ENCODE measurements at places on chromosomes 16 and 17. TPM values are rescaled to one million over a fixed set of nuclear protein-coding genes. Genes with fewer than 3 reads are reported as not detected.
A peak's percentile ranks its signal among the peaks of the same experiment; 100 is the strongest.

DNA sequence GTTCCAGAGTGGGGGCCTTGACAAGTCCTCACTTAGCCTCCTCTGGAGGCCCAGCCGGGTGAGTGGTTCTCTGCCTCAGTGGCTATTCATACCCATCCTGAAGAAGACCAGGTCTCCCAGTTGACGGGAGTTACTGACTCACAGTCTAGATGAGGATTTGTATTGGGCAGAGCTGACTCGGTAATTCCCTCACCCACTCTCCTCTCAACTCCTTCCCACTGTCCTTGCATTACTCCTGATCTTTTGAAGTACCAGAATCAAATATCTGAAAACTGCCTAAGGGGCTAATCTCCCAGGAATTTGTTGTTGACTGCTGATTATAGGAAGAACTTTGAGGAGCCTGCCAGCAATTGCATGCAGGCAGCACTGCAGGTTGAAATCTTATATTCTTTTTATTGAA is 14.2 kb downstream of the SAP30BP start:
- no peak for DNase-seq

PPM1E gene
- polyA plus RNA-seq = 0.58 TPM

TRAPPC2L gene
- 88.7 TPM for polyA plus RNA-seq

GRCh38 chr17:81245665-81246342 is 6.7 kb downstream of the NDUFAF8 start:
- DNase-seq = no peak

DHRS7C gene
- 4.4 TPM for polyA plus RNA-seq

DNA sequence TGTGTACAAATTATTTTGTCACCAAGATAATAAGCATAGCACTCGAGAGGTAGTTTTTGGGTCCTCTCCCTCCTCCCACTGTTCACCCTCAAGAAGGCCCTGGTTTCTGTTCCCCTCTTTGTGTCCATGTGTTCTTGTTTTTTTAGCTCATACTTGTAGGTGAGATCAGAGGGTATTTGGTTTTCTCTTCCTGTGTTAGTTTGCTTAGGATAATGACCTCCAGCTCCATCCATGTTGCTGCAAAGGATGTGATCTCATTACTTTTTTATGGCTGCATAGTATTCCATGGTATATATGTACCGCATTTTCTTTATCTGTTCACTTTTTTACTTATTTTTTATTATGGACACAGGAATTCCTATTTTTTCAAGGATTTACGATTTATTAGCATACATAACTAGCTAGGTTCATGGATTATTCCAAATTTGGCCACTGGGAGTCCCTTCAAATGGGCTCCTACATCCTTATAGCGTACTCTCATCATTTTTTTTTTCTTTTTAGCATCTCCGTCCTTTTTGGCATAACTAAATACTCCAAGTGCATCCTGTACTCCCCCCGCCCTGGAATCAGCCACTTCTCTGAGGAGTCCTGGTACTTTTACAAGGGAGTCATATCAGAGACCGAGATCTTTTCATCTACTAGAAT is 7.3 kb downstream of the TADA2A start:
- no peak for DNase-seq

VPS25 gene
- polyA plus RNA-seq = 74.9 TPM

- DNase-seq = no peak
Measured at GRCh38 chr16:78742501-78743283, 643.2 kb downstream of the WWOX start.

GRCh38 chr16:79656553-79657115 is 56.1 kb upstream of the MAF start:
- DNase-seq = no peak

ADAMTS18 gene
- 2.9 TPM for polyA plus RNA-seq

DNA sequence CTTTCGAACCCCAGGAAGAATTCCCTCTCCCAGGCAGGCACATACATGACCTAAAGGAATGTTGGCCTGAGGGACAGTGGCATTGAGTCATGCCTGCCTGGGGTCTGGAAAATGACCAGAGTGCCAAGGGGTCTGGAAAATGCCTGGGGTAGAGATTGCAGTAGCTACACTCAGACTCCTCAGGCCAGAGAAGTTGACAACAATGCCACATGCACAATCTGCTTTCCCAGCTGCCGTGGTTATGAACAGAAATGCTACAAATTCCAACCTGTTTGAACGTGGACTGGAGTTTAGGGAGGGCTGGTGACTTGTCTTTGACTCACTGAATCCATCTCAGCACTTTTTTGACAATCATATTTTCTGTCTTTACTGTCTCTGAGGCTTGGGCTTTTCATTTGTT is 250.0 kb downstream of the ABCC12 start:
- no peak for DNase-seq

CXCL16 gene
- polyA plus RNA-seq = 14.5 TPM

DNA sequence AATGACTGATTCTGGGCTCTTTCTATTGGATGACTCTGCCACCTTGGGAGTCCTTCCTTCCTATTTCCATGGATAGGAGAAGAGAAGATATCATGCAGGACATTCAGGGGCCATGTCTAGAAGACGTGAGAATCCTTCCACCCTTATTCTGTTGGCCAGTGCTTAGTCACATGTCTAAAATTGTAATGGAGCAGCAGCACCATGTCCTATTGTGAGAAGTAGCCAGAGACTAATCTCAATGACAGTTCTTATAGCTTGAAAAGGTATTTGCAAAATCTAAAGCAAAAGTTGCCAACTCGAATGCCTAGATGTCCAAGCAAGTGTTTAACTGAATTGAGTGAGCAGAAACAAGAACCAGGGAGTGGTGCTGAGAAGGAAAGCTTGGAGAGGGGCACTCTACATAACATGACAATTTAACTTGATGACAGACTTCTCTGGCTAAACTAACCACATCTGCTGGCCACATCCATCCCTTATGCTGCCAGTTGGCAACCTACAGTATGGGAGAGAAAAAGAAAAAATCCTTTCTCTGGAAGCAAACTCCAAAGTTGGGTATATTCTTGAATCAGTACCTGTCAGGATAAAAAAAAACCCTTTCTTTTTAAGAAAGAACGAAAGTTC is 225.7 kb downstream of the CDH13 start:
- DNase-seq = no peak

GRCh38 chr16:85110105-85110504 is 2.2 kb downstream of the CIBAR2 start:
- no peak for DNase-seq

DNA sequence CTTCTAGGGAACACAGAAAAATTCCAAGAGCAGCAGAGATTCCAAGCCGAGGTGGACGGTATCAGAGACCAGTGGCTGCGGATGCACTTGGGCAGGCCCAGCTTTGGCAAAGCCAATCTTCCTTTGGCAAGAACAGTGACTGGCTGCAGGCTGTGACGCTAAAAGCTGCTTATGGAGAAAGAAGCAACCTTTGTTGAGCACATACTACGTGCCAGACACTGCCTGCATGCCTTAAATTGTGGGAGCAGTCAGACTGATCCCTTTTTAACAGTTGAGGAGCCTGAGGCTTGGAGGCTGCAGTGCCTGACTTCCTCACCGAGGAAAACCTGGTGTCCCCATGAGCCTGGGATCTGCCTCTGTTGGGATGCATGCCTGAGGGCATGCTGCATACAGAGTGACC is 69.0 kb upstream of the AMZ2 start:
- no peak for DNase-seq

ANKS4B gene
- 0.07 TPM for polyA plus RNA-seq

GRCh38 chr17:68329331-68329730 is 38.0 kb downstream of the ARSG start:
- no peak for DNase-seq

GRCh38 chr17:45200701-45201100 is 21.0 kb upstream of the FMNL1 start:
- no peak for DNase-seq

DNA sequence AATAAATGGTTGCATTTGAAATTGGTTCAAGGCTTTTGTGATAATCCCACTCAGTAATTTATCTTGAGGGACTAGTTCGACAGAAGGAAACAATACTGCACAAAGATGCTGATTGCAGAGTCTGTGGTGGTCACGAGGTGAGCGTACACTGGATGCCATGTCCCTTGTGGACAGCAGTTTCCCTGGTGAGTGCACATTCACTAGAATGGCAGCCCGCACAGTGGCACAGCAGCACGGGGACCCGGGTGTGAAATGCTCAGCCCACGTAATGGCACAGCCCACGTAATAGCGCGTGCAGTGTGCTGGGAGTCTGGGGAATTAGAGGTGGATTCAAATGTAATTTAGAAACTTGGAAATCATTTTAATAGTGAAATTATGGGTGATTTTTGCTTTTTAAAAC is 154.0 kb downstream of the LGALS9B start:
- DNase-seq = no peak

SYCE1L gene
- 2.7 TPM for polyA plus RNA-seq

KCNJ18 gene
- polyA plus RNA-seq = not detected

DNA sequence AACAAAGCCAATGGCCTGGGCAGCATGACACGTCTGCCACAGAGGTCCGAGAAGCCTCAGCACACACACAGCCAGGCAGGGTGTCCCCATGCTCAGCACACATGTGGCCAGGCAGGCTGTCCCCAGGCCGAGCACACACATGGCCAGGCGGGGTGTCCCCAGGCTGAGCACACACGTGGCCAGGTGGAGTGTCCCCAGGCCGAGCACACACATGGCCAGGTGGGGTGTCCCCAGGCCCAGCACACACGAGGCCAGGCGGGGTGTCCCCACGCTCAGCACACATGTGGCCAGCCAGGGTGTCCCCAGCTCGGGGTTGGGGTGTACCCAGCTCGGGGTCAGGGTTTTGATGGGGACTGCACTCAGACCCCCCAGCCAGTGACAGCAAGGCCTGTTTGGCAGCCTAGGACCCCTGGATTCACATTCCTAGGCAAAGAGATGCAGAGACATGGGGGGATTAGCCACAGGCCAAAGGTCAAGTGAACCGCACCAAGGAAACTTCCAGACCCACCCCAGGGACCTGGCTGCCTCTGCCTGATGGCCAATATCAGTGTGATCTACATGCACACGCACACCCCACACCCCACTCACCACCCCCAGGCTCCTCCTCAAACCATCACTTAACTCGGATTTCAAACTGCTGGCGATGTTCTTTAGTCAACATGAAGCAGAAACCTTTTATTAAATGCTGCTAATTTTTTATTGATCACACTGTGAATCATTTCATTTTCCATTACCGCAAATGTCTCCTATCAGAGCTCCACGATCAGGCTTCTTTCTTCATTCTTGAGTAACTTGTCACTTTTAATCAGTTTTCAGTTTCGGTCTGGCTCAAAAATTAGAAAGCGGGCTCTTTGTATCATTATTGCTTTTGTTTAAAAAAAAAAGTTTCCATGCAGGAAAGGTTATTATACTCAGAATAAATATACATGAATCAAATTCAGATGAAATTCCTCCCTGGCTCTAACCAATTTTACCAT is 111.4 kb downstream of the ZNF423 start:
- DNase-seq = no peak

- no peak for DNase-seq
Measured at GRCh38 chr16:53936529-53936928, 232.6 kb downstream of the FTO start.

NUDT7 gene
- polyA plus RNA-seq = 11.7 TPM

DNA sequence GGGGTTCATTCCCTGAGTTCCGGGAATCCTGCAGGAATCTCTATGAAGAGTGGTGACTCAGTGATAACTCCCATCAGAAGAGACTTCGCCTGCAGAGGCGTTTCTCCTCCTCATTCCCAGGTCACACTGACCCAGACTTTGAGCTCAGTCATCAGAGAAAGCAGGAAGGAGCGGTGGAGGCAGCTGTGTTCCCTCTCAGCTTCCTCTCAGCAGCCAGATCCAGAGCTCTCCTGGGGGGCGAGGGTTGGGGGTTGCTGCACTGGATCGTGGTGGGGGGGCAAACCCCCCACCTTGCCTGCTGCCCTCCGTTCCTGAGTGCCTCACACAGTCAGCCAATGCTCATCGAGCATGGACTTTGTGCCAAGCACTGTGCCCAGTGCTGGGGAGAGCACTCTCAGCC is 271.2 kb downstream of the CBLN1 start:
- DNase-seq = no peak

HOXB8 gene
- 0.33 TPM for polyA plus RNA-seq

DNA sequence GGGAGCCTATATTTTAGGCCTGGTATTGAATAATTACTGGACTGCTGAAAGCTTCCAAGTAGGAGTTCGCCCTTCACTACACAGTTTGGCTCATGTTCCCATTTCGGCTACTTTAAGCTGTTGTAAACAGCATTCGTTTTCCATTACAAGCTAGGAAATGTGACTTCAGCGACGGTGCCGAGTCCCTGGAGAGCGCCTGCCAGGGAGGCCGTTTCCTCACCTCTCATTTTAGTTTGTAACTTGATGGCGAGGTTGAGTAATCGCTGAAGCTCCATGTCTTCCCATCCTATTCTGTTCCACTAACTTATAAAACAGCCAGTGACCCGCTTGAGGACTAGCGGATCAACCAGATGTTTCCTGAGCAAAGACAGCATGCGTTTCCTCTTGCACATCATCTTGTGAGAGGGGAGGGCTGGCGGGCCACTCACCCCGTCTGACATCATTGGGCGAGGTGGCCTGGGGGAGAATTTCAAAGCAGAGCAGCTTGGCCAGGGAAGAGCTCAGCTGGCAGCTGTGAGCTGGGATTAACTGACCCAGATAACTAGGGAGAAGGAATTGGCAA is 32.9 kb downstream of the PCTP start:
- peak; percentile 53 for DNase-seq

DNA sequence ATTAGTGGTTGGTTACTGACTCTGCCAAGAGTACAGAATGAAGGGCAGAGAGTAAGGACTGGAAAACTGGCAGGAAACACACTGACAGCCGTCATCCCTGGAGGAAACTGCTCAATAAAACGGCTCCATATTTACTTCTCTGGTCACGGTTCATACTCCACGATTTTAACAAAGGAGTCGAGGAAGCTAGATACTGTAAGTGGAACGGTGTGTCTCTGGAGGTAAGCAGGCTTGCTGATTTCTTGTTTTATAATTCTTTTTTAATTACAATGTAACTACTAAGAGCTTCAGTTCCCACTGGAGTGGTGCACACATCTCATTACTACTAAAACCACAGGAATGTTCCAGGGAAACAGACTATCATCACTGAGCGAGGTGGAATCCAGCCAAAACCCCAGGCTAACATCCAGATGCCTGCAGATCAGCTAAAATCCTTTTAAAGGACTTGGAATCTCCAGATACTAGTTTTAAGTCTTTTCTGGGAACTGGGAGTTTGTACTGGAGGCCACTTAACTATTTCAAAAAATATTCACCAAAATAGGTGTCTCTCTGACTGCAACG is 17.8 kb downstream of the SERPINF1 start:
- peak; percentile 77 for DNase-seq

- DNase-seq = no peak
Measured at GRCh38 chr16:22955461-22956070, 141.6 kb downstream of the HS3ST2 start.

TMIGD1 gene
- polyA plus RNA-seq = not detected

CCL5 gene
- polyA plus RNA-seq = 4.1 TPM

GRCh38 chr17:2136241-2136640 is 81.3 kb downstream of the HIC1 start:
- DNase-seq = no peak

All from right lung (tissue), 10 donors.